ENCODE measurements at places on chromosomes 5 and 9.

DNA sequence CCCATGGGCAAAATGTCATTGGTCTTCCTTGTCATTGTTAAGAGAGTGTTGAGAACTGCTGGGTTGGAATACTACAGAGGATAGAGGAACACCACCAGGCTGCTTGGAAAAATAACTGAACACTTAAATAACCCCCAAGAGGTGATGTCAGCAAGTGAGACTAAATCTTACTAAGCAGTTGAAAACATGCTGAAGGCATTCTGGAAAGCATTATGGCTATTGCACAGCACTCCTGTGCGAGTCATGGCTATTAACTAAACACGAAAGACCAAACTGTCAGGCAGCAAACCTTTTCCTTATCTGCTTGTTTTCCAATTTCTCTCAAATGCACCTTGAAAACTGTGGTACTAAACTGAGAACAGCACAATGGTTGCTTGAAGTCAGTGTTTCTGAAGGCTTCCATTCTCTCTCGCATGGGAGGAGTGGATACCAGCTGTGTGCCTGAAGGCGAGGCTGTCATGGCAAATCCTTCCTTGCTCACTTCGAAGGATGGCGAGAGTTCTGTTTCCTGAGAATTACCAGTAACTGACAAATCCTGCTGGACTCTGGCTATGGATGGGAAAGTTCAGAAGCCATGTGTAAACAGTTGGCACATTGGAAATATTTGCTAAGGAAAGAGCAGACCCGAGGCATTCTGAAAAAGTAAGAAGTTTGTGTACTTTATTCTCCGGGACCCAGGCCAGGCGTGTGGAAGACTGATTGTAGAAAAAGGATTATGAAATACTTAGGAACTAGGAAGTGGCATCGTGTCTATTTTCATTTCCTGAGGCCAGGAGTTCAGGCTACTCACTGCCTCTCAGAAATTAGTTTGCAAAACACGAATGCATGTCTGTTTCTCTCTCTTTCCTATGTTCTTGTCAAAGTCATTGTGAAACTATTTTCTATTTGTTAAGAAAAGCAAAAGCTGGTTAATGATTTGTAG, 182.1 kb downstream of the DMRT2 start:
- no peak for DNase-seq

GRCh38 chr9:127197186-127197860, 67.3 kb upstream of the GARNL3 start:
- no peak for DNase-seq

DNA sequence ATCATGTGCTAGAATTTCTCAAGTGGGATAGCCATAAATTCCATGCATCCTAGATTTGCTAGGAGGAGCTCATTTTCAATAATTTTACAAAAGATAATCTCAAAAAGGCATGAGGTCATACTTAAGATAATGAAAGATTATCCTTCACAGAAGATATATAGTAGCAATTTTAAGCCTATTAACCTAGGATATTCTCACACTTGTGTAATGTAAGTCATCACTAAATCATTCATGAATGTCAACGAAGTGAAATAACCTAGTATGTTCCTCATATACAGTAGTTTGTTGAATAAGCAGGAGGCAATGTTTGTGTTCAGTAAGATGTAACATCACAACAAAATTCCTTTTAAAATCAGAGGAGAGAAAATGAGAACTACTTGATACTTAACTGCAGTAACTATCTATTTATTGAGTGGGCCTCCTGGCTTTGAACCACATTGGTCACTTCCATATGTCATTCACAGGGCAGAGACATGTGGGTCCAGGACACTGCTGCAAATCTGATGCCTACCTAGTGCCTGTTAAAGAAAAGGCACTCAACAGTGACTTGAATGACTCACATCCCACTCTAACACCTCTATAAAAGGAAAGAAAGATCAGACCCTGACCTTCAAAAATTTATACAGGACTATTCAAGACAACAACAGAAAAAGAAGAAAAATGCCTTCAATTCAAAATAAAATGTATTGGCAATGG, 8.2 kb downstream of the LIFR start:
- DNase-seq: no peak

DNA sequence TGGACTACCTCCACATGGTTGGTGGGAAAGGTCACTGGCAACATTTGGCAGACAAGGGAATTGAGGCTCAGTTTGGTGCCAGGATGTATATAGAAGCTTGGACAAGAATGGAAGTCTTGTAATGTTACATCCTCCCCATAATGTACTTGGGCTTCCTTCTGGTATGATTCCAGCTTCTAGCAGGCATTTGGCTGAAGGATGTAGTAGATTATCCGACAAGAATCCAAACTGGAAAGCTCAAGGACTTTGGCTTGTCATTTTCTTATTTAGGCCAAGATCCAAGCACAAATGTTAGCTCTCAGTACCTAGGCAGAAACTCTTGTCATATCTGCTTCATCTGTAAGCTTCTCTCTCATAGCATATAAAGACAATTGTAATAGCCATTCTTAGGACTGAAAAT, 209.1 kb downstream of the MAPKAP1 start:
- no peak for DNase-seq

- DNase-seq: no peak
Observed at GRCh38 chr5:140594169-140594568, 29.5 kb downstream of the SLC35A4 start.

Data from stimulated activated CD8-positive, alpha-beta memory T cell treated with anti-CD3 and anti-CD28 coated beads, Interleukin-15, amount 100 ng/mL, for 24 hours (primary cell).